ENCODE measurements at places on chromosomes 11 and 22.

GRCh38 chr11:12066056-12066798 lies 44.2 kb upstream of the MICAL2 start:
- DNase-seq = no peak

GRCh38 chr11:32290783-32291182 lies 144.6 kb downstream of the WT1 start:
- DNase-seq = no peak

DNA sequence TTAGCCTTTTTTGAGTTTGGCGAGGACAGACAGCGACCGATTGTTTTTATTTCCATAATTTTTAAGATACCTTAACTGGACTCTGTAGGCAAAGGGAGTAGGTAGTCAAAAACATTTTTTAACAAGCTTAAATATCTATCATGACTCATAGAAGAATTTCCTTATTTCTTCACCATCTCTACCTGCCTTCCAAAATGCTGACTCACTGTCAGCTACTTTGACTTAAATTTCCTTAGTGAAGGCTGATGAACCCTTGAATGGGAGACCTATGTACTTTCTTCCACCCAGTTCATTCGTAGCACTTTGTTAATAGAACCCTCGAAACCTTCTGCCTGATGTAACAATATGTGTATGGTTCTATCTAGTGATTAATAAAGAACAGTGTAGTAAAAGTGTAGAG lies 1.1 kb upstream of the MTMR2 start:
- DNase-seq = no peak

- no peak for DNase-seq
These were observed 101.1 kb upstream of the VPREB1 start for GRCh38 chr22:22143448-22143847.

DNA sequence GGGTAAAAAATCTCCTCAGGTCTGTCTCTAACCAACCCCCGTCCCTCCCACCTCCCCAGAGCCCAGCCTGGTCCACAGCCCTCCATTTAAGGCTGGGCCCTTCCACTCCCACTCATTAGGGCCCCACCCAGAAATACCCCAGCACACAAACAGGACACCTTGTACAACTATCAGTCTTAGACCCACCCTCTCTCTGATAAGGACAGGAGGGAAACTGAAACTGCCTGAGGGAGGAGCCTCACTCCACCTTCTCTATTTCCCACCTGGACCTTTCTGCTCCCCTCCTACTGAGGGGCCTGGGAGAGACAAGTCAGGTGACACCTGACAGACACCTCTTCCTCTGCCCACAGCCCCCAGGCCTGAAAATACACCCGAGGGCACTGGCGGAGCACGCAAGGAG lies 90.2 kb downstream of the PLEKHA7 start:
- no peak for DNase-seq

DNA sequence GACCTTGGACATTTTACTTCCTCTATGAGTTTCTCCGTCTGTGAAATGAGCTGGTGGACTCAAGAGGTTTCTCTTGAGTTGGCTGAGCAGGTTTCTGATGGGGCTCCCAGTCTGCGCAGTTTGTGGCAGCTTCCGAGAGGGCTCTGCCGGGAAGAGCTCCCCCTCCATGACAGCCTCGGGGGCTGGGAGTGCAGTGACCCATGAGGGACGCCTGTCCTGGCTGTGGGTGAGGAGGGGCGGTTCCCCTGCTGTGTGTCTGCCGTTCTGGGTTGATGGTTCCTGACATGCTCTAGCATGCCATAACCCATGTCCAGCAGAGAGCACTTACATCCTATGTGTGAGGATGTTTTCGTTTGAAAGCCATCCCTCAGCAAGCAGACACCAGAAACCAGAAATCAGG lies 14.8 kb downstream of the CSF2RB start:
- DNase-seq = no peak

GRCh38 chr22:42811459-42811858 lies 45.6 kb downstream of the ARFGAP3 start:
- no peak for DNase-seq

GRCh38 chr11:86459002-86459385 lies 84.3 kb downstream of the CCDC81 start:
- no peak for DNase-seq

- peak; percentile 39 for DNase-seq
These were observed 481 bp downstream of the ANGPTL5 start for GRCh38 chr11:101915791-101916291.

GRCh38 chr22:36027935-36028645 lies 534 bp downstream of the RBFOX2 start:
- no peak for DNase-seq

DNA sequence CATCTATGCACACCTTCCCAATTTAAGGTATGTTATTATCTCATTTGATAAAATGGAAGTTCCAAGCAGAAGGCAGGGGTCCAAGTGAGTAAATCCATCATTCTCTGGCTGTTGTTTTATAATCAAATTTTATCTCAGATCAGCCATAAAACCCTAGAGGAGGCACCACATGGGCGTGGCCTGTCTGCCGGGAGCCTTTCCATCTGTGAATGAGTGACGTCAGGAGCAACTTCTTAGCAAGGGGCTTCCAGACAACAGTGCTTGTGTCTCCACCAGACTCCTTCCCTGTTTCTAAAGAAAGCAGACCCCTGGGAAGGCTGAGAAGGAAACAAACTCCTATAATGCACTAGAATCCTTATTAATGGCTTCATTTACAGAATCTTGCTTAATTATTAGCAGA lies 13.5 kb downstream of the SEZ6L start:
- no peak for DNase-seq
